ENCODE measurements at places on chromosomes 5 and 9.

DNA sequence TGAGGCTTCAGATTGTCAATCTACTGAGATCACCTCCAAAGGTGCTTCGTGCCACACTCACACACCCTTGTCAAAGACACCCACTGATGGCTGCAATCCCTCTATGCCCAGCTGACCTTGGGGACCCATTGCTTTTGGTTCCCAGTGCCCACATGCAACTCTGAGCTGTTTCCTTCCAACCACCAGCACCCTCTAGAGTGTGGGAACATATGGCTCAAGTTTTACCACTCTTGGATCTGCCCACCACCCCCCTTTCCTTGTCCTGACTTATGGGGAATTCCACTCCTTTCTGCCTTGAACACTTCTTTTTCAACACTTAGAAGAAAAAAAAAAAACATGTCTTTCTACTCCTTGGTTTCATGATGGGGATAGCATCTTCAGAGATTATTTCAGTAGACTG is 360.2 kb downstream of the ENC1 start:
- no peak for ATAC-seq

DNA sequence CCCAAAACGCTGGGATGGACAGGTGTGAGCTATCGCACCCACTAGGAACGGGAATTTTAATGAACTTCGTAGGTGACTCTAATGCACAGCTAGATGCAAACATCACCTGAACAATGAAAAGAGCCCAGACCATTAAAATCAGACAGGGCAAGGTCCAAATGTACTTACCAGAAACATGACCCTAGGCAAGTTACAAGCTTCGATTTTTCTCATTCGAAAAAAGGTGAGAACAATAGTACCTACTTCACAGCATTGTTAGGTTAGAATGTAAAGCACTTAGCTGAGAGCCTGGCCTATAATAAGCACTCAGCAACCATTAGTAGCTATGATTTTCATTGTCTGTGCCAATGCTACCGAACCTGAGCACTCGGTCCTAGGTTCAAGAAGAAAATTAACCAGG is 5.8 kb upstream of the KLHL3 start:
- ATAC-seq, result no peak

DNA sequence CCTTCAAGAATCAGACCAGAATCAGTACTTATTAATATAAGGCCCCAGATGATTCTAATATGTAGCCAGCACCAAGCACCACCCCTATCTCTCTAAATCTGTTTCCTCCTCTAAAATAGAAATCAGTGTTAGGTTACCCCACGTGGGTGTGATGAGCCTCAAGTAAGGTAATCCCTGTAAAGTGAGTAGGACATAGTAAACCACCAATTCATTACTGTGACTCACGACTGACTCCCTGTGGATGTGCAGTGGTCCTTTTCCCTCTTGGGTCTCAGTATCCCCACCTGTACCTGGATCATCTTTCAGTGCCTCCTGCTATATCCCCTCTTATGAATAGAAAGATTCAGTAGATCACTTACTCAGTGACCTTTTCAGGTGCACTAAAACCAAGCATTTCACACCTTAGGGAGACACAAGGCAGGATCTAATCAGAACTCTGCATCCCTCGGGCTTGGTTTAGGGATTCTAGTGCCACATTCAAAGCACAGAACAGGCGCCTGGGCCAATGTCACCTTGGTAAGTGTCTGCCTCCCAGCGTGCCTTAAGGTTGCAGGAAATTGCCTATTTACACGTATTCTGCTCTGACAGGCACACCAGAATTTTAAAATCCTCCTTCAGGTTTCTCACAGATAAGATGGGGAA is 12.2 kb upstream of the ALDH1B1 start:
- ATAC-seq, result no peak

DNA sequence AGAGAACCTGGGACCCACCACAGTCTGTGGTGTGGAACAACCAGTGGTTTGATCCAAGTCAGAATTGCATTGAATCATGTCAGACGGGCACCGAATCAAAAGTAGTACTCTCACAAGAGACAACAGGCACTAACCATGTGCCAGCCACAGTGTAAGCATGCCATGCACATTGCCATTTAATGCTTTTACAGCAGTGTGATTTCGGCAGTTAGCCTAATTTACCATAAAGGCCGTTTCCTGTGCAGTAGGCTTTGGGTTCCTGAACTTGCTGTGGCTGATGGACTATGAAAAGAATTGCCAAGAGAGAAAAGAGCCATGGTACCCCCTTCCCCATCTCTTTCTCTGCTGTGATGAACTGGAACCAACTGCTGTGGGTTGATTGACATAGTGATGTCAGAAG is 540.6 kb downstream of the EBF1 start:
- no peak for ATAC-seq

- ATAC-seq, result no peak
Observed at GRCh38 chr5:72661405-72661804, 154.2 kb upstream of the ZNF366 start.

All from gastroesophageal sphincter (tissue), 4 donors.